ENCODE measurements at places on chromosomes 4 and X.

DNA sequence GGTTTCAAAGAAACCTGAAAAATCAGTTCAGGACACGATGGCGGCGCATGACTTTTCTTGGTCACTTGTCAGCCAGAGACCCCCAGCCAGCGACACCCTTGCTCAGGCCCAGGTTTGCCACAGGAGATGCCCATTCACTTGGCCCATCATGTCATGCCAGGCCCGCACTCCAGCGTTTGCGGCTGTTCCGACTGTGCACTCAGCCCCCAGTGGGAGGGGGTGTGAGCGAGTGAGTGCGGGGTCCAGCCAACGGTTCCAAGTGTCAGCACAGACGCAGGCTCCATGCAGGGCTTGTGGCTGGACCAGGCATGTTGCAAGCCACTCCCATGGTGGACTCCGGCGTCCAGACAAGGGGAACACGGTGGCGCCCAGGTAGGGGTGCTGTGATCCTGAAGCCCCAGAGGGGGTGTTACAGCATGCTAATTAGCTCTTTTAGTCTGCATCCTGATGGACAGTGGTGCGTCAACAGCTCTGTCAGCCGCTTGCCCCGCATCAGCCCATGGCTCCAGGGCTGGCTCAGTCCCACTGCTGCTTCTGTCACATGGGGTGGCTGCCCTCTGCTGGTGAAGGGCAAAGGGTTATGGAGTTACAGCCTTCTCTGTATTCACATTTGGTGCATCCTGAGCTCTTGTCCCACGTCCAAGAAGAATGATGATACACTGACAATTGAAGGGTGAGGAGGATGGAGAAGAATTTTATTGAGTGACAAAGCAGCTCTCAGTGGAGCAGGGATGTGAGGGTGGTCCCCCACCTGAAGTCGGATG lies 3.7 kb upstream of the MAEA start:
- no peak for DNase-seq

- no peak for DNase-seq
Measured at GRCh38 chr4:135274416-135274815, 1072.8 kb upstream of the PABPC4L start.

- DNase-seq = no peak
Measured at GRCh38 chrX:18406531-18407266, 18.7 kb upstream of the CDKL5 start.

DNA sequence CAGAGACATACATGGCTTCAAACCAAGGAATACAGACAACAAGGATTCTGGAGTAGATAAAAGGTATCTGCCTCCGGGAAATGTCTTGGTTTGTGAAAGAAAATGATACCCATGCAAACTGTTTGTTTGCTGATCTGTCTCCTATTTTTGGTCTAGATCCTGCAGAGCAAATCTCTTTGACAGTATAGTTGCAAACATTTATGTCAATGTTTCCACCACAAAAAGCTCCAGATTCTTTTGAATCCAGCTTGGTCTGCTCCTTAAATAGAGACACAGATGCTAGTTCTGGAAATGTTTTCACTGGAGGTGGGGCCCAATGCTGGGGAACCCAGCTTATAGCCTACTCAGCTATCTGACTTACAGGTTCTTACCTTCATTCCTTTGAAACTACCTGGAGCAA lies 119.7 kb downstream of the ATG4A start:
- no peak for DNase-seq

DNA sequence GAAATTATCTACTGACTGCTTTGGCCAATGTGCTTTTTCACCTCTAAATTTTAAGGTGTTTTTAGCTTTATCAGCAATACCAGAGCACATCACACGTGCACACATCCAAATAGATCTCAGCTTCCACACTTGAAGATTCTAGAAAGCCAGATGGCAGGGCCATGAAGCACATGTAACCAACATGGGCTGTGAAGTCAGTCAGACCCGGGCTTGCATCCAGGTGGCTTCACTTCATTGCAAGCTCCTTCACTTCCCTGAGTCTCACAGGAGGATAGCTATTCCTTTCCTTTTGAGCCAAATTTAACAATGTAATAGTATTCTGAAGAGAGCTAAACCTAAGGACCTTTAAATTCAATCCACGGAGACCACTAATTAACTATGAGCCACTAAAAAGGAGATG lies 86.5 kb downstream of the SH3RF1 start:
- no peak for DNase-seq

DNA sequence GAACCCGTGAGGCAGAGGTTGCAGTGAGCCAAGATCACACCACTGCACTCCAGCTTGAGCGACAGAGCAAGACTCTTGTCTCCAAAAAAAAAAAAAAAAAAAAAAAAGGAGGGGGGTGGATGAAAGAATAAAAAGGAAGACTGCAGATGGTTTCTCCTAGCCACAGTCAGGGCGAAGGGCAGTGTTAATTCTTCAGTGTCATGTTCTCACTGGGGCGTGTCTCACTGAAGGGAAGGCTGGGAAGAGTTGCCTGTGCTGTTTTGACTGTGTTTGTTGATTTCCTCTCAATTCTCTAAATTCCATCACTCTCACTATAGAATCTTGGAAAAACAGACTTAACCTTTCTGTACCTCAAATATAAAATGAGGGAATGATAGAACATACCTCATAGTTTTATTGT lies 71.6 kb upstream of the DHX15 start:
- DNase-seq = no peak

GRCh38 chrX:136019226-136019625 lies 34.0 kb downstream of the SLC9A6 start:
- no peak for DNase-seq
